ENCODE measurements at places on chromosomes 2 and 18.

DNA sequence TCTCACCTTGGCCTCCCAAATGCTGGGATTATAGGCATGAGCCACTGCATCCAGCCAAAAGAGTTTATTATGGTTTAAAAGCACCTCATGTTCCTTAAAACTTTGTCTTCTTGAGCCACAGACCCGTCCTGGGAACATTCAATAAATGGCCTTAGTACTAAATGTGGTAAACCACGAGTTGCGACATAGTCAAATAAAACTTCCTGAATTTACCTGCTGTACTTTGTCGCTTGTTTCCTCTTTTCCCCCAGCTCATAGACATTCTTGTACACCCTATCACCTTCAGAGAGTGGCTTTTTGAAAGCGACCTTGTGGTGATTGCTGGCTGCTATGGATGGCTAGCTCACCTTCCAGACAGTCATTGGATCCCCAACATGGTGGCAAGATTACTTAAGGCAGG lies 310.4 kb downstream of the LRRTM1 start:
- DNase-seq, result no peak

GRCh38 chr2:200968735-200969134 lies 5.3 kb upstream of the ORC2 start:
- no peak for DNase-seq

DNA sequence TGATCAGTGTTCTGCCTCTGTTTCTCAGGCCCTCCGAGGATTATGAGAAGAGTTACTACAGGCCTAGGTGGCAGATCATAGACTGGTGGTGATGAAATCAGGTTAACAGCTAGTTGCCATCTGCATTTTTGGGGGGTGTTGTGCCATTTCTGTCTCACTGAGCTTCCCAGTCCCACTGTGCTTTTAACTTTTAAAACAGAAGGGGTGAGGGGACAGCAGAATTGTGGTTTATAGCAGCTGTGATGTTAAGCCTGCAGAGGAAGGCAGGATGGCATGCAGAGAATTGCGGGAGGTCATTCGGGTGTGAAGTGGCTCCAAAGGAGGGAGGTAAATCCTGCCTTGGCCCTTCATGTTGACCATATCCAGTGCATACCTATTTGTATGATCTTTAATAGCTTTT lies 5.0 kb downstream of the CAB39 start:
- DNase-seq, result no peak

- DNase-seq, result no peak
Observed at GRCh38 chr2:10930721-10931516, 19.2 kb downstream of the KCNF1 start.

DNA sequence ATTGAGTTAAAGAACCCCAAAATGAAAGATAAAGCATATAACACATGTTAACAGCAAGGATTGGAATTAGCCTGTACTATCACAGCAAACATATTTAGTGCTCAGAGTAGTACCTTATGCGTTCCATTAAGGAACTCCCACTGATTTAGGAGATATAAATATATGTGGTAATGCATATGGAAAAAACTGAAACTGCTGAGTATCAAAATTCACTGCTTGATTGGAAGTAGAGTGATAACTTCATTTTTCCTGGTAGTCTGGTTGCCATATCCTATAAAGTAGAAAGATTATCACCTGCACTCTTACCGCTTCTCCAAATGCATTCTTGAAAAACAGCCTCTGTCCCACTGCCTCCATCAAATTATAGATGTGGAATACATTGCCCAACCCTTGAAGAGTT lies 95.1 kb upstream of the FOSL2 start:
- no peak for DNase-seq

DNA sequence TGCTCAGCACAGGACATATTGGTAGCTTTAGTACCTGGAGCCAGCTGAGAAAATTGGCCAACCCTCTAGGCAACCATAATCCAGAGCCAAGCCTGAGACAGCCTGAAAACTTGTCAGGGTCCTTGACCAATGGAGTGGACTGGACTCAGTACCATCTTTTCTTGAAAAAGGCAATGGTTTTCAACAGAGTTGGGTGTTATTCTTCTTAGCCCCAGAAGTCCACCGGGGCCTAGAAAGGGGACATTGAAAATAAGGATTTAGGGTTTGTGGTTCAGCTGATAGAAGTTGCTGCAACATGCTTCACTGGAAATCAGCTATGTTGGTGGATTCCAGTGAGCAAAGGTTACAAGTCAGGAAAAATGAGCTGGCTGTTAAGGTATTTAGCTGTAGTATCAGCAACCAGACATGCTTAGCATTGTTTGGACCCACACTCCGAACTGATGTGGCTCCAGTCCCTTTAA lies 22.1 kb upstream of the CNOT11 start:
- DNase-seq, result no peak

DNA sequence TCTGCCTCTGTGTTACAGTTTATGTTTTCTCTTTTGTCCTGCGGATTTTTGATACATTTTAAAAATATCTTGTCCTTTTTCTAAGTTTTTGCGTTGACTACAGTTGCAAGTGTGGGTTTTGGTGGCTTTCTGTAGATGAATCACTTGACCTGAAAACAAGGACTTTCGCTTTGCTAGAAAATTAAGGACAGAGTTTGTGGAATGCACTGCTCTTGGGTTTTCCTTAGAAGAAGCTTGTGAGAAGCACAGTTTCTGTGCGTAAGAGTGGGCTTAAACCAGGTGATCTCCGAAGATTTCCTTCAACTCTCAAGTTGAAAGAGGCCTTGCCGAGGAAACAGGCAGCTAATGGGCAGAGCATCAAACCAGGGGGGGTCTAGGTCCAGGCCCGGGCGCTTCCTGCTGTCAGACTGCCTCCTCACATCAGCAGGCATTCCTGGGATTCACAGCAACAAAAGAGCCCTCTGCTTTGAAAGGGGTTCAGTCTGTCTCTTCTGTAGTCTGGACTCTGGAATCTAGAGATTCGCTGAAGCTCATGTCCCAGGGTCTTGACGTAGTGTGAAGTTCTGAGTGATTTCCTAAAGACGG lies 17.3 kb downstream of the NCK2 start:
- DNase-seq, result no peak

GRCh38 chr2:45765007-45765727 lies 113.7 kb downstream of the PRKCE start:
- DNase-seq, result no peak

DNA sequence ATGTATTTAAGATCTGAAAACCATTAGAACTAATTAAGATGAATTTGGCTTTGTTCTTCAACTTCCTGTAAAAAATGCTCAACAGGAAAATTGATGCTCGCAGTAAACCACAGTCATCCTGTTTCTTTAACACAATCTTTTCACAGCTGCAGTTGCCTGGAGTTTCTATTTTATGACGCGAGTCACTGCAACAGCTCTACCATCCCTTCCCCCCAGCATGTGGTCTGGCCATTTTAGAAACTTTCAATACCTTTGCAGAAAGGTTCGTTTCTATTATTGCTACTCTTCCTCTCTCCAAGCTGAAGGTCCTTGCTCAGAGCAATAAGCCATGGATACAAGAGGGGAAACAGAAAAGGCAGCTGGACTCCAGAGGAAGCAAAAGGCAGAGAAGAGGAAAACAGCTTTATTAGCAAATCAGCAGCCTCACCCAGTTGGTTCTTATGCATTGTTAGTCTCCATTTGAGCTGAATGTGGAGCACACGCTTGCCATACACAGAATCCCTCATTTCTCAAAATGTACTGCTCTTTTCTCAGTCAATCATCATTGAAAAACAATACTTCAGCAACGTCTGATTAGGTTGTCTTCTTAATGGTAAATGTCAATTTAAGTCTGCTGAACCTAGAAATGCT lies 3.9 kb downstream of the WIPF1 start:
- no peak for DNase-seq

DNA sequence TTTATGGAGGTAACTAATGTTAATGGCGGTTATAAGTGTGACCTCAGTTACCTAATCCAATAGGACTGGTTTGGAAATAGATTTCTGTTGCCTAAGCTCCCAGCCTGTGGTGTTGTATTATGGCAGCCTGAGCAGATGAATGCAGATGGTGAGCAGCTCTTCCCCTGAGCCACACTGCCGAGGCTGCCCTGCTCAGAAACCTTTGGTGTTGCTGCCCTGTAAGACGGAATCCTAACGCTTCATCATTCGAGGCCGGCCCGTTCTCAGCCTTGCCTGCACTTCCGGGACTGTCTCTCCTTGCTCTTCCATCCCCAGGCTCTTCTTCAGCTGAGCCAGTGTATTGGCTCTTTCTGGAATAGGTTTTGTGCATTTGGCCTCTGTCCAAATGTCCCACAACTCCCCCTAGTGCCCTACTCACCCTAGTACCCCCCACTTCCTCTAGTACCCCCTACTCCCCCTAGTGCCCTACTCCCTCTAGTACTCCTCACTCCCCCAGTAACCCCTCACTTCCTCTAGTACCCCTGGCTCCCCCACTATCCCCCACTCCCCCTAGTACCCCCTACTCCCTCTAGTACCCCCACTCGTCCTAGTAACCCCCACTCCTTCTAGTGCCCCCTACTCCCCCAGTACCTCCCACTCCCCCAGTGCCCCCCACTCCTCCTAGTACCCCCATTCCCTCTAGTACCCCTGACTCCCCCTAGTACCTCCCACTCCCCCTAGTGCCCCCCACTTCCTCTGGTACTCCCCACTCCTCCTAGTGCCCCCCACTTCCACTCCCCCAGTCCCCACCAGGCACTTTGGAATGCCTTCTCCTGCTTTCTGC lies 106.0 kb upstream of the TAF1B start:
- DNase-seq, result no peak

GRCh38 chr2:223020971-223021675 lies 30.9 kb upstream of the KCNE4 start:
- no peak for DNase-seq

GRCh38 chr2:118464046-118464445 lies 375.8 kb downstream of the INSIG2 start:
- no peak for DNase-seq

All from AG09319 (cell line).